ENCODE measurements at places on chromosomes 4 and X.

DNA sequence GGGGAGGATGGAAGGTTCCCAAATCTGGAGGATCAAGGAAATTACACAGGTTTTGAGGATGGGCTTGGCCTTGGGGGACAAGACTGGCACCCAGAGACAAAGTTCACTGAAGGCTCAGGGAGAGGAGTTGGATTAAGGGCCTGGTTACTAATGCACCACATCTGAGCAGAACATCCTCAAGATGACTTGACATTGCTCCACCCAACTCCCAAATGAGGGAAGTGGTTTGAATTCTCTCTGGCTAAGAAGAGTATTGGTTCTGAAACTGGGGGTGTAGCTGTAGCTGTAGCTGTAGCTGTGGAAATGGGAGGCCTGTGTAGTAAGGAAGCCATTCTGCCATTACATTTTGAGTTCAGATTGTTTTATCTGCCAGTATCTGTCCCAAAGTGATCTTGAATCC lies 129.4 kb downstream of the RASL11B start:
- DNase-seq = no peak

GRCh38 chr4:58590722-58591121 lies 1480.5 kb upstream of the IGFBP7 start:
- DNase-seq = no peak

DNA sequence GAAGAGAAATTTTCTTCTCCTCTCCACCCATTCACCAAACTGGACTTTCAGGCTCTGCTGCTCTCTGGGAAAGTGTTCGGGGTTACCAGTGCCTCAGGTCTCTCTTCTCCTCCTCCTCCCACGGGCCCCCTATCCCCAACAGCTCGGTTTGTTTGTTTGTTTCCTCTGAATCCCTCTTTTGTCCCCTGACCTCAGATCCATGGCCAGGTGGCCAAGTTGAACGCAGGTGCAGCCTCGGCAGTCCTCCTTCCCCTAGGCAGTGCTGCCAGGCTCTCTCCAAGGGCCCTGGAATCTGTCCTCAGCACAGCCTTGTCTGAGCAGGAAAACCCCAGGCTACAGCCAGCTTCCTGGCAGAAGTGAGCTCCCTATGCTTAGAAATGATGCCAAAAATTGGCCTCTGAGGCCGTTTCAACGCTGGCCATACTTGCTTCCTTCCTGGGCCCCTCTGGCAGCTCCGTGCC lies 60.0 kb downstream of the FHDC1 start:
- no peak for DNase-seq

- no peak for DNase-seq
Measured at GRCh38 chr4:109826719-109827118, 1.1 kb upstream of the RRH start.

DNA sequence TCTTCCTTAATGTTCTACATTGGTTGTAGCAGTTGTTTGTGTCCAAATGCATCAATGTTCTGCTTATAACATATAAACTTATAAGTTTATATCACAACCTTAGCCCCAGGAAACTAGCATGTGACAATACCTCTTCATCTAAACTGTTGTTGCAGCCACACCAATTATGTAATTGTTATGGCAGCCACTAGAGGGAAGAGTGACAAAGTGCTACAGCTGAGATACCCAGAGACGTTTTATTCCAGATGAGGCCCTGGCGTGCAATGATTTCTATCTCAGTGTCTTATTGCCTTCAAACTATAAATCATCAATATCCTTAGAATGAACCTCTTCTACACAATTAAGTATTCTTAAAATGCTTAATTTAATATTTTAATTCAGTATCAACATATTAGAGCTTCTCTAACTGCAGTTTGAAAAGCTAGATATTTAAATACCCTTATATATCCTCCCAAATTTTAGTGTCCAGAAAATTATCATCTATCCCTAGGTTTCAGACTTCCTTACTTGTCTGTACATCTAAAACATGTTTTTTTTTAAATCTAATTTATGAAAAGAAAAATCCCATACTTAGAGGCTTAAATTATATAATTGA lies 171.6 kb downstream of the PCDH10 start:
- no peak for DNase-seq

DNA sequence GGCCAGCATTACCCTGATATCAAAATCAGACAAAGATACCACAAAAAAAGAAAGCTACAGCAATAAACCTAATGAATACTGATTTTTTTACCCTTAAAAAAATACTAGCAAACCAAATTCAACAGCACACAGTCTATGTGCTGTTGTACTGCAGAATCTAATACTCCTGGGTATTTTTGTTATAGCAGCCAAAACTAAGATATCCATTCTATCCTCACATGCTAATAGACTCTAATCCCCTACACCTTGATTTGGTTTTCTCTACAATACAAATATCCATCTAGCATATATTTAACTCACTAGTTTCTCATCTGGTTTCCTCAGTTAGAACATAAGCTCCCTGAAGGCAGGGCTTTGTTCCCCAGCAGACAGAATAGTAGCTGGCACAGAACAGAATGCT lies 12.4 kb downstream of the CLOCK start:
- no peak for DNase-seq

DNA sequence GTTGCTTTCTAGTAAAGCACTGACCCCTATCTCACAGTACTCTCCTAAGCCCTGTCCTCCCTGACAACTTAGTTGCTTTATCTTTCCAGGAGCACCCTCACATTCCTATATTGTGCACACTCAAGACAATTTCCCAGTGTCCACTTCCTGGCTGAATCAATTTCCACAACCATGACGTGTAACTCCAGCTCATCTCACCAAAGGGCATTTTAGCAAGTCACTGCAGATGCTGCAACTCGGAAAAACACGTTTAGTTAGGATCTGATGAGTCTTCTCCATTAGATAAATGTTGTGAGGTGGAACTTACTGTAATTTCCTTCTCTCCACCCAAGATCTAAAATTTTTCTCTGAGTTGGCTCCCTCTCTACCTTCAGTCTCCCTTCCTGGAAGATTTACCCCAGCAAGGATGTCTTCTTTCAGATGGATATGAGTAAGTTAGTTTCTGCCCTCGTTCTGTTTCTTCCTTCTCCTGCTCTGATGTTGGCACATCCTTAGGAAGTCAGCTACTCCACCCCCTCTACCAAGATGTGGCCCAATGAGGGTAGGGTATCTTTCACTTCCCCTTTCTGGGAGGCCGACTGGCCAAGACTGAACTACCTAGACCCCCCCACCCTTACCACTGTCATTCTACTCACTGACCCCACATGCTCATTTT lies 28.8 kb upstream of the IL13RA1 start:
- no peak for DNase-seq

- no peak for DNase-seq
Measured at GRCh38 chrX:49198540-49199314, 1.3 kb downstream of the SYP start.

DNA sequence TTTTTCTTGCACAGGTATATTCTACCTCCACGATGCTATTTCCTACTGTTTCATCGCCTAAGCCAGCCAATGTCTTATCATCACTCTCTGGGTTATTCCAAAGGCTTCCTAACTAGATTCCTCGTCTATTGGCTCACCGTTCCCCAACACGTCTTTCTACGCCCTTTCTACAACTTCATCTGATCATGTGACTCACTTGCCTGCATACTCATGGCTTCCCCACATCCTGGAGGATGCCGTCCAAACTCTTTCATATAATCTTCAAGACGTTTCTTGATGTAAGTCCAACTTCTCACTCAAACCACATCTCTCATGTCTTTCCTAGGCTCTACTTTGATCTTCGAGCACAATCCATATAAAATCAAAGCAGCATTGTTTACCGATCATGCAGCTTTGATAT lies 322.0 kb upstream of the PPARGC1A start:
- DNase-seq = no peak

GRCh38 chr4:113457886-113458285 lies 303.7 kb downstream of the CAMK2D start:
- no peak for DNase-seq

- DNase-seq = no peak
Measured at GRCh38 chr4:19961091-19961490, 290.6 kb upstream of the SLIT2 start.

GRCh38 chrX:153582896-153583295 lies 16.0 kb downstream of the CCNQ start:
- peak; percentile 23 for DNase-seq

- DNase-seq = no peak
Measured at GRCh38 chrX:132748909-132749308, 209.5 kb downstream of the HS6ST2 start.
